Glutamatergic neuron (in vitro differentiated cells): ENCODE measurements at places on chromosomes 1 and 21. TPM values are rescaled to one million over a fixed set of nuclear protein-coding genes. Genes with fewer than 3 reads are reported as not detected.

The MYCL gene
- 97.7 TPM for total RNA-seq

The RNF186 gene
- total RNA-seq: not detected

DNA sequence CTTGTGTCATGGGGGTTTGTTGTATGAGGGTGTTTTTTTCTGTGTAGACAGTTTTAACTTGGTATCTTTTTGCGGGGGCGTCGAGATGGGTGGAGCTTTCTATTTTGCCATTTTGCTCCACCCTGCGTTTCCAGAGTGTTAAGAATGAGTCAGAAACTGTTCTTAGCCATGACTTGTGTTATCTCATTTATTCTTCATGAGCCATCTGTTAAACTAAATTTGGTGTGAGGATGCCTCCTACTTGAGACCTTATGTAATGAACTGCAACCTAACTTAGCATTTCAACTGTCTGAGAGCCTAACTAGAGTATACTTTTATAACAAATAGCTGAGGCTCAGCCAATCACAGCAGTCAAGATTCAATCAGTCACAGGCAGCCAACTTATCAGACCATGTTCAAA lies 1873.5 kb downstream of the NCAM2 start:
- H3K27me3 ChIP-seq: no peaks in the 10 kb centered on the region
- no peaks in the 10 kb centered on the region for H3K36me3 ChIP-seq
- H3K4me3 ChIP-seq: no peak overlapping the region
- no peak overlapping the region for H3K27ac ChIP-seq

GRCh38 chr1:100188617-100189016 lies 10.6 kb upstream of the LRRC39 start:
- H3K27ac ChIP-seq: no peak overlapping the region
- no peaks in the 10 kb centered on the region for H3K36me3 ChIP-seq
- no peak overlapping the region for H3K4me3 ChIP-seq
- no peak for DNase-seq

DNA sequence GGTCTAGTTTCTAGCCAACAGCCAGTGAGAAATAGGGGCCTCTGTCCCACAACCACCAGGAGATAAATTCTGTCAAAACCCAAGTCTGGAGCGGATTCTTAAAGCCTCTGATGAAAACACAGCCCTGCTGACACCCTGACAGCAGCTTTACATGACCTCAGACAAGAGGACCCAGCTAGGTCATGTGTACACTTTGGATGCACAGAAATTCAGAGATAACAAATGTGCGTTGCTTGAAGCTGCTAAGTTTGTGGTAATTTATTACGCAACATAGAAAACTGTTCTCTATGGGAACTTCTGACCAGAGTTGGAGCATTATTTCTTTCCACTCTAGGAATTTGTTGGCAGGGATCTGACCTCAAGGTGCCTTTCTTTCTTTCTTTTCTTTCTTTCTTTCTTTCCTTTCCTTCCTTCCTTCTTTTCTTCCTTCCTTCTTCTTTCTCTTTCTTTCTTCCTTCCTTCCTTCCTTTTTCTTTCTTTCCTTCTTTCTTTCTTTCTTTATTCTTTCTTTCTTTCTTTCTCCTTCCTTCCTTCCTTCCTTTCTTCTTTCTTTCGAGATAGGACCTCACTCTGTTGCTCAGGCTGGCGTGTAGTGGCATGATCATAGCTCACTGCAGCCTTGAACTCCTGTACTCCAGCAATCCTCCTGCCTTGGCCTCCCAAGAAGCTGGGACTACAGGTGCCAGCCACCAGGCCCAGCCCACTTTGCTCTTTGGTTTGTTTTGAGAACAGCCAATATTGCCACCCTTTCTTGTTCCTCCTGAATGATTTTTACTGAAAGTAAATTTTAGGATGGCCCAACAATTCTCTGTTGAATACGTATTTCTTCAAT lies 14.9 kb upstream of the HMGCS2 start:
- DNase-seq: no peak
- no peak overlapping the region for H3K27ac ChIP-seq
- H3K36me3 ChIP-seq: no peaks in the 10 kb centered on the region
- peaks cover 16% of the 10 kb centered on the region for H3K4me1 ChIP-seq
- no peak overlapping the region for H3K4me3 ChIP-seq
- peaks cover 1% of the 10 kb centered on the region for H3K27me3 ChIP-seq

DNA sequence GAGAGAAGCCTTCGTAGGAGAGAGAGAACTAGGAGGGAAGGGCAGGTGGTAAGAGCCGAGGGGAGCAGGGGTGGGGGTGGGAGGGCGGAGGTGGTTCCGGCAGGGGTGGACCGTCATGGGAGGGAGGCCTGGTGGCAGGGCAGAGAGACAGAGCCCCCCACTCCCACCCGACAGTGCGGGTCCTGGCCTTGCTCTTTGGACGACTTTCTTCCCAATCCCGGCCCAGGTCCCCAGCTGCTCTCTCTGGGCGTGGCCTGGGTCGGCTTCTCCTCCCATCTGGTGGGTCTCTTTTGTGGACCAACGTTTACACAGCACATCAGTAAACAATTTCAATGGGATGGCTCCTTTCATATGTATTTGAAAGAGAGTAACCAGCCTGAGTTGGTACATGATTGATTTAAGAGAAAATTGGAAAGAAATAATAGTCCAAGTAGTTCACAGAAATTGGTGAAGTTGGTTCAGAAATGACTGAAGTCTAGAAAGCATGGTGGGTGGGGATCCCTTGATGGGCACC lies 56.9 kb downstream of the LDLRAD2 start:
- peaks cover 3% of the 10 kb centered on the region for H3K4me1 ChIP-seq
- H3K27me3 ChIP-seq: peaks cover 1% of the 10 kb centered on the region
- no peaks in the 10 kb centered on the region for H3K36me3 ChIP-seq
- no peak for DNase-seq
- no peak overlapping the region for H3K27ac ChIP-seq

The OR2L3 gene
- 0.15 TPM for total RNA-seq

The OR6K3 gene
- not detected for total RNA-seq

The CGN gene
- total RNA-seq: 2.0 TPM

The CYP4A11 gene
- total RNA-seq: 0.71 TPM
